ENCODE measurements at places on chromosomes 4 and X.

DNA sequence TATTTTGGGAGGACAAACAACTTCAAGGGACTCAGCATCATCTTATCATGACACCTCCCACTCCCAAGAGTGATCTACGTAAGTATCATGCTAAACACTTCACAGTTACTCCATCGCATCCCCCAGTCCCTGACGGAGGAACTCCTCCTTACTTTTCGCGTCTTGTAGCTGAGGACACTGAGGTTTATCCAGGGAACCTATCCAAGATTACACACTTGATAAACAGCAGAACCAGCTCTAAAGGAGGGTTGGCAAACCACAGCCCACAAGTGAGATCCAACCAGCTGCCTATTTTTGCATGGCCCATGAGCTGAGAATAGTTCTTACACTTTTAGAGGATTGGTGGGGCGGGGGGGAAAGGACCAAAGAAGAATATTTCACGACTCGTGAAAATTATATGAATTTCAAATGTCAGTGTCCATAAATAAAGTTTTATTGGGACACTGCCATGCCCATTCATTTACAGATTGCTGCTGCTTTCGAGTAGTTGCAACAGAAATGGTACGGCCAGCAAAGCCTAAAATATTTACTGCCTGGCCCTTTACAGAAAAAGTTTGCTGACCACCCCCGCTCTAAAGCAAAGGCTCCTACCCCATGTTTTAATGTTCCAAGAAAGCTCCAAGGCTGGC lies 47.8 kb downstream of the SEPSECS start:
- DNase-seq, result no peak

GRCh38 chrX:48002319-48002718 lies 1.5 kb downstream of the ZNF182 start:
- DNase-seq, result no peak

DNA sequence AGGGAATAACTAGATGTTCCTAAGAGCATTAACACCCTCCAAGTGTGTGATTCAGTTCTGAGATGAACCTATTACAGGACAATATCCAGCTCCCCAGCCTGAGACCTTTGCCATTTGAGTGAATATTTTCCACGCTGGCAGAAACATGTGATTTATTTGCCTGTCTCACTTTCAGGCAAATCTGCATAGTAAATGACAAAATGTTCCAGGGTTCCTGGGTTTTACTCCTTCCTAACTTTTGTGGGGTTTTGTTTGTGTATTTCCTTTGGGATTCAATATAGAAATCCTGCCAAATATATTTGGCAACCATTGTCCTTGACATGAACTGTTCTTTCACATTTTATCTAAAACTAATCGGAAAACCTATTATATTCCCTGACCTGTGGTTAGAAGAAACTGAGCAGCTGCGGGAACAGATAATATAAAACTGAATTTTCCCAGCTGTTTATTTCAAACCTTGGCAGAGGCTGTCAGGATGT lies 12.5 kb downstream of the F8 start:
- DNase-seq, result no peak

GRCh38 chr4:144564358-144564757 lies 81.6 kb upstream of the HHIP start:
- no peak for DNase-seq

GRCh38 chr4:180949424-180950213 lies 1293.6 kb upstream of the TENM3 start:
- DNase-seq, result no peak

Data from GM23248 (cell line).